ENCODE measurements at places on chromosomes 12 and 14.

DNA sequence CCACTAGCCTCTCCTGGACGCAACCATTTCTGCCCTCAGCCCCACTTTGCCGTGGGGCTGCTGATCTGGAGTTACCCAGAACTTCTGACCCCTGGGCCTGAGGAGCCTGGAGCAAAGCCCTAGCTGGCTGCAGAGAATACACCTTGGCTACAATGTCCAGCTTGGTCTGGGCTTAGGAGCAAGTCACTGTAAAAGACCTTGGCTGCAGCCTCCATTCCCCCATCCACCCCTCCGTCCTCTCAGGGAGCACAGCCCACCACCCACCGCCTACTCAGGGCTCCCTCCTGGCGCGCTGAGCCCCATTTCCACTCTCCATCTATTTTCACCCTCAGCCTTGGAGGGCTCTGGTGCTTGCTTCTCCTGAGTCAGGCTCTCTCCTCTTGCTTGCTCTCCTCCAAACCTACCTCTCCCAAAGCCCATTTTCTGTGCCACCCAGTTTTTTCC, 42.9 kb downstream of the ERH start:
- no peak for DNase-seq

DNA sequence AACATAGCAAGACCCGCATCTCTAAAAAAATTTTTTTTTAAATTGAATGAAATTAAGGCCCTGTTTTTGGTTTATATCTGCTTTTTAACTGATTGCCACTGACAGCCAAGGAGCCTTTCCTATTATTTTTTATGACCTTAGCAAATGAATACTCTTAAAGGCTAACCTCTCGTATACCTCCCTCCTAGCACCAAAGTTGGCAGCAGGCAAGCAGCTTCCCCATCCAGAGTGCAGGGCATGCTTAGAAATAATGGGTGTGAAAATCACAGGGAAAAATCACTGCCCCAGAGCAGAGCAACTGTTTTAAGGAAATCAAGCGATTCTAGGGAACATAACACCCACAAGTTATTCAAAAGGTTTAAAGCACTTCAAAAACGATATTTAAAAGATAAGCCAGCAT, 20.7 kb downstream of the HAL start:
- DNase-seq = no peak

- DNase-seq = no peak
These were observed 1059.5 kb downstream of the GALC start for GRCh38 chr14:86933460-86933859.

DNA sequence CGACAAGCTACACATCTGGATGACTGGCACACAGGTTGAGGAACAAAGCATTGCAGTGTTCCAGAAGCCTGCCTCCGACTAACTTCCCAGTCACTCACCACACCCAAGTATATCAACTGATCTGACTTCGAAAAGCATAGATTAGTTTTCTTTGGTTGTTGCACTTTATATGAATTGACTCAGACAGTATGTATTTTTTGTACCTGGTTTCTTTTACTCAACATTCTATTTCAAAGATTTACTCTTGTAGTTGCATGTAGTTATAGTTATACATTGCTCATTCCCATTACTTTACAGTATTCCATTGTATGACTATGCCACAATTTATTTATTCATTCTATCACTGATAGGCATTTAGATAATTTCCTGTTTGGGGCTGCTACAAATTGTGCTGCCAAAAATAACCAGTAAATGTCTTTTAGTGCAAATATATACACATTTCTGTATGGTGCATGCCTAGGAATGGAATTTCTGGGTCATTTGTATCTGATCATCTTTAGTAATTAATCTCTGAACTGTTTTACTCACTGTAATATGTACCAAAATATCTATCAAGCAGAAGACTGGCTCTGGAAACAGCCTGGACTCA, 17.8 kb downstream of the PLCZ1 start:
- no peak for DNase-seq

DNA sequence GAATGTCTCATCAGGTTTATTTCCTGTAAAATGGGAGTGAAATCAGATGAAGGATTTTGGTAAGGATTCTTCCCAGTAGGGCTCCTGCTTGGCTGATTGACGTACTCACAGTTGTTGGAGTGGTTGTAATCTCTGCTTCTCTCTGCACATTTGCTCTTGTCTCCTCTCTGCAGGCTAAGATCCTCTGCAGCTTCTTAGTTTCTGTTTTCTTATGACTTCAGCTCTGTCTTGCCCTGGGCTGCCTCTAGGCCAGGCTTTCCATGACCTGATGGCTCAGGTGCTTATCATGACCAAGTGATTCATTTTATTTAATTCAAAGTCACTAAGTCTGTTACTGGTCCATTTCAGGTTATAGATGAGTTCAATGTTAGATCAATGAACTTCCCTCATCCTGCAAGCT, 394.5 kb upstream of the DDHD1 start:
- DNase-seq = no peak

GRCh38 chr14:106691601-106692291, 1165.4 kb downstream of the TMEM121 start:
- DNase-seq = peak; percentile 44

DNA sequence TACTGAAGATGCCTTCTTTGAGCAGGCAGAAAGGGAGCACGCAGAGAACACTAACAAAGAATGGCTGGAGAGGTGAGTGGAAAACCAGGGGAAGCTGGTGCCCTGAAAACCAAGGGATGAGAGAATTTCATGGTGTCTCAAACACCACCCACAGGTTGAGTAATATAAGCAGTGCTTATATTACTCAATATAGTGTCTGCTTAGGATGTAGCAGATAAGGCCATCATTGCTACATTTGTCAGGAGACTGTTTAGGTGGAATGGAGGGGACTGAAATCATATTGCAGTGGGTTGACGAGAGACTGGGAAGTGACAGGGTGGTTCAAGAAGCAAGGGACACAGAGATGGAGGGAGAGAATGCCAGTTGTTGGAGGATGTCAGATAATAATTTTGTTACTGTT, 20.6 kb downstream of the PKP2 start:
- no peak for DNase-seq

All from activated gamma-delta T cell treated with Interleukin-2 at 50 U/mL for 16 hours (primary cell).